ENCODE measurements at places on chromosomes 12 and 14. TPM values are rescaled to one million over a fixed set of nuclear protein-coding genes. Genes with fewer than 3 reads are reported as not detected.

TEX22 gene
- 3.1 TPM for total RNA-seq

TMEM52B gene
- total RNA-seq, result not detected

DNA sequence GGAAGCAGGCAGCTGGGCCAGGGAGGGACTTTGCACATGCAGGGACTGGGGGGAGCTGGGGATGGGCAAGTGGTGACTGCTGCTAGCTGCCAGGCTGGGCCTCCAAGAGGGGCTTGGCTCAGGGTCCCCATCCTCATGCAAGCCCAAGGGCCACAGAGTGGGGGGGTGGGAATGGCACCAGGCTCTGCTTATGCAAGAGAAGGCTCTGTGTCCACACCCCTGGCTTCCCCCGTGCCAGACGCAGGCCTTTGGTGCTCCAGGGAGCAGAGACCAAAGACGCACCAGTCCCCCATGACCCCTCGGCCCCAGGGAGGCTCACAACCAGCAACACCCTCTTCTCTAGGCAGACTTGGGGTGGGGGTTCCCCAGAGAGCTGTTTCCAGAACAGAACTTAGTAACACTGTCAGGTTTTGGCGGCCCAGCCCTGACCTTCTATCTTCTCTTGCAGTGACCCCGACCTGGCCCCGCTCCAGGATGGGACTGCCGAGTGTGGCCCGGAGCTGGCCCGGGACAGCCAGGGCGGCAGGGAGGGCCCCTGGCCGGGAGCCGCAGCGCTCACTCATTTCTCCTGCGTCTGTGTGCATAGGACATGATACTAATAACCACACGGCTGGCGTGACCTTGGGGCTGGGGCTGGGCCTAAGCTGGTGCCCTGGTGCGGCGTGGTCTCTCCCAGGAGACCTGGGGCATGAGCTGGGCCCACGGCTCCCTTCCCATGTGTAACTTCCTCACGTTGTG, 14.3 kb downstream of the XRCC3 start:
- no peak overlapping the region for H3K4me3 ChIP-seq
- no peak overlapping the region for H3K27ac ChIP-seq
- H3K36me3 ChIP-seq, result peaks cover 30% of the 10 kb centered on the region
- peaks cover 16% of the 10 kb centered on the region for H3K4me1 ChIP-seq
- no peak for DNase-seq

RNASE1 gene
- total RNA-seq, result not detected

DNA sequence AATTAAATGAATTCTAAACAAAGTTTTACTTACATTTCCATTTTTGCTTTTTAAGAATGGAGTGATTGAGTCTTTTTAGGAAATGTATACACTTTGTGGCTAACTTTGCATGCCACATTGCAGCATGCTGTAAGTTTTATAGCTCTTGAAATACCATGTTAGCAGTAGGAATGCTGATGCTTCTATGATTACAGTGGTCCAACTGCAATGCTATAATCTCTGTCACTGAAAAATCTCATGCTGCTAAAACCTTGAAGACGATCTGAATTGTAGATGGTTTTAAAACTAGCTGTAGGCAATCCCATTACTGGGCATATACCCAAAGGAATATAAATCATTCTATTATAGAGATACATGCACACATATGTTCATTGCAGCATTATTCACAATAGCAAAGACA, 127.6 kb downstream of the WIF1 start:
- H3K4me3 ChIP-seq, result no peak overlapping the region
- peaks cover 43% of the 10 kb centered on the region for H3K27me3 ChIP-seq
- H3K4me1 ChIP-seq, result no peaks in the 10 kb centered on the region

HOXC12 gene
- not detected for total RNA-seq

BCL11B gene
- total RNA-seq, result 0.16 TPM

DNA sequence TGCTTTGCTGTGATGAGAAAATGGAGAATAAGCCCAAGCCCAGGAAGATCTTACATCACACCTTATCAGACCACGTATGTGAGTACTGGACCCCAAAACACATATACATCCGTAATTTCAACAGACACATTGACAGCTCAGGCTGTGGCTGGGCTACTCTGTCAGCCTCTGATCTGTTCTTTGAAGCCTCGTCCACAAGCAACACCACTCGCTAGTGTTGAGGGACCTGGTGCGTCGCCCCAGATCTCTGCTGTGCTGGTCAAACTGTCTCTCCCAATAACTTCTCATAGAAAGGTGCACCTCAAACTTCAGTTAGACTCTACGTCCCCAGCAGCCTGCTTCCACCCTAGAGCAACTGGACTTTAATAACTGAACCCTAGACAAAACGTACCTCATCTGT, 10.6 kb upstream of the SFSWAP start:
- H3K4me1 ChIP-seq, result no peaks in the 10 kb centered on the region
- H3K4me3 ChIP-seq, result no peak overlapping the region
- H3K27ac ChIP-seq, result no peak overlapping the region

TTC6 gene
- not detected for total RNA-seq

DNA sequence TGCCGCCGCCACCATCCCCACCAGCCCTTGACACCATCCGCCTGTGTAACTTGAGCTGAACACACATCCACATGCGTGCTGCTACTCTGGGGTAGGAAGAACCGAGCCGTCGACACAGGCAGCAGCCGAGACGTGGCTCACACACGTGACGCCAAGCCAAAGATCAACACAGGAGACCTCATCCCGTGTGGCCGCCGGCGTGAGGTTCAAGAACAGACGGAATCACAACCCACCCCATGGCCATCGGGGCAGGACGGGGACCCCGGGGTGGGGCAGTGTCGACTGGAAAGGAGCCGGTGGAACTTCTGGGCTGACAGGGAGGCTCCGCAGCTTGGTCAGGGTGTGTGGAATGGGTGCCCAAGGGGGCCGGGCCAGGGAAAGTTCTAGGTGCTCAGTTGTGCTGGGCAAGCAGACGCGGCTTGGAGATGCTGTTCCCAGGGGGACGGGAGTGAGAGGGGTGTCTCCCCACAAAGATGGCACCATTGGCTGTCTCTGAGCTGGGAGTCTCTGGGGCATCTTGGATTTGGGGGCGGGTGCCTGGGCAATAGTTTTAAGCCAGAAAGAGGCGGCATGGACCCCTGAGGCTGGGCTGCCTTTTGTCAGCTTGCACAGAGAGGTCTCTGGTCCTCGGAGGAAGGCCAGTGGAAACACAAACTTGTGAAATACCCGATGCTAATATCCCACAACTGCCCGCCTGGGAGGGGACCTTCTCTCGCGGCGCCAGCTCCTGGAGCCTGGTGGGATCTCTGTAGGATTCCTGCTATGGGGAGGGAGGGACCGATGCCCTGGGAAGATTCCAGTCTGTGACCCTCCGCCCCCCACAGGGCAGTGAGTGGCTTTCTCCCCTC, 41.8 kb downstream of the GALNT9 start:
- H3K27me3 ChIP-seq, result peaks cover 2% of the 10 kb centered on the region
- H3K36me3 ChIP-seq, result no peaks in the 10 kb centered on the region
- H3K27ac ChIP-seq, result no peak overlapping the region
- no peaks in the 10 kb centered on the region for H3K4me1 ChIP-seq
- no peak overlapping the region for H3K4me3 ChIP-seq

- no peak for DNase-seq
- H3K4me1 ChIP-seq, result no peaks in the 10 kb centered on the region
- no peaks in the 10 kb centered on the region for H3K36me3 ChIP-seq
- no peaks in the 10 kb centered on the region for H3K27me3 ChIP-seq
- H3K4me3 ChIP-seq, result no peak overlapping the region
Measured at GRCh38 chr14:65686761-65687160, 274.2 kb downstream of the FUT8 start.

- no peak overlapping the region for H3K27ac ChIP-seq
- DNase-seq, result no peak
- no peaks in the 10 kb centered on the region for H3K4me1 ChIP-seq
- no peak overlapping the region for H3K4me3 ChIP-seq
Measured at GRCh38 chr14:93914278-93914677, 12.9 kb upstream of the FAM181A start.

DNA sequence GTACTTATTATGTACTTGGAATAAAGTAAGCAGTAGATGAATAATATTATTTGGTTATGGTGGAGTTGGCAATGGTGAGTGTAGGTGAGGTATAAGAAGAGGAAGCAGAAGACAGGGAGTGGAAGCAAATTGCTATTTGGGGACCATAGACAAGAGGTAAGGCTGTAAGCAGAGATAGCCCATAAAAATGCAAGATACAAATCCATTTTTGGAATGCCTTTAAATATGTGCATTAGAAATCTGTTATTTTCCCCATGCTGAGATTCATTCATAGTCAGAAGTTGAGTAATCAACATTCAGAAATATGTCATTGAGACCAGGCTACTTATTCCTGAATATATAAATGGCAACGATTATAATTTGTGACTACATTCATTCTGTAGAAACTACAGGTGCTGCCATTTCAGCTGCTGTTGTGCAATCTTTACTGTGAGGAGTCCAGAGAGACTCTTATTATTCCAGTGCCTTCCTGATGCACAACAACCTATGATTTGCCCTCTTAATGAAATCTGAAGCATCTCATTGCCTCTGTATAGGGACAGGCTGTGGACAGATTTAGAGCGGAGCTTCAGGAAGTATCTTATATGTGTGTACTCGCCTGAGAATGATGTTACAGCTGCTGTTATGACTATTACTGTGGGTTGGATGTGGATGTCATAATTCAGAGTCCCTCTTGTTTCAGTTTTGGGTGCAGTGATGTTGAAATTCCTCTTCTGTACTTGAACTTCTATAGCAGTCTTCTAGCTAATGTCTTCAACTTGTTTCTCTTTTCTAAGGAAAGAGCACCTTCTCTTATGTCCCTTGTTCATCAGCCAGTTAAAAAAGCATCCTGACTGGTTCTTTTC, 173.8 kb downstream of the NAV3 start:
- H3K4me1 ChIP-seq, result no peaks in the 10 kb centered on the region
- H3K27me3 ChIP-seq, result no peaks in the 10 kb centered on the region
- no peak overlapping the region for H3K27ac ChIP-seq
- no peak for DNase-seq
- H3K4me3 ChIP-seq, result no peak overlapping the region
- no peaks in the 10 kb centered on the region for H3K36me3 ChIP-seq

DNA sequence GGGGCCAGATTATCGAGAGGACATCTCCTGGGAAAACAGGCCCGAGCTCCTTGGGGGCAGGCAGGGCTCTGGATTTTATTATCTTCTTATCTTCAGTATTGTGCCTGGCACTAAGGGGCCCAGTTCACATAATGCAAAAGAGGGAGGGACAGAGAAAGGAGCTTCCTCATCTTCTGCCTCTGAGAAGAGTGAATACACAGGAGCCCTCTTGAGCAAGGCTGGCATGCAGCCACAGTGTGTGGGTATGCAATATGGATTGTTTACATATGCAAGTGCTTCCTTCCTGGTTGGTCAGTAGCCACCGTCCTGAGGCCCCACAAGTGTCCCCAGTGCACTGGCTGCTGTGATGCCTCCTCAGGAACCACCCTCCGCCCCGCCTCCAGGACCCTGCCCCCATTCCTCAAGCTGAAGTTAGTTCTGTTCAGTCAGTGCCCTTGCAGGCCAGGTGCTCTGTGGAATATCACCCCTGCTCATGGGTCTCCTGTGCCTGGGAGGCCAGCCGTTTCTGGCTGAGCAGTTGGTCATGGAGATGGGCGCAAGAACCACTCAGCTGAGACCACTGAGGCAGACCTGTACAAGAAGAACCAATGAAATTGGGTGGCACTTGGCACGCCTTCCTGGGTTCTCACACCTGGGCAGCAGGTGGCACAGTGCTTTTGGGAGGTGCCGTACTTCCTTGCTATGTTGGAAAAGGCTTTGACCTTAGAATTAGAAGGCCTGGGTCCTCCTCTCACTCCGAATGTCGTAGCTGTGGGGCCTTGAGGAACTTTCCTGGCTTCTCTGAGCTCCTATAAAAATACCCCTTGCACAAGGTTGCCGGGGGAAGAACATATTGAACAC, 35.1 kb upstream of the ACTN1 start:
- no peak overlapping the region for H3K4me3 ChIP-seq
- H3K4me1 ChIP-seq, result peaks cover 20% of the 10 kb centered on the region
- no peaks in the 10 kb centered on the region for H3K27me3 ChIP-seq
- DNase-seq, result no peak

DNA sequence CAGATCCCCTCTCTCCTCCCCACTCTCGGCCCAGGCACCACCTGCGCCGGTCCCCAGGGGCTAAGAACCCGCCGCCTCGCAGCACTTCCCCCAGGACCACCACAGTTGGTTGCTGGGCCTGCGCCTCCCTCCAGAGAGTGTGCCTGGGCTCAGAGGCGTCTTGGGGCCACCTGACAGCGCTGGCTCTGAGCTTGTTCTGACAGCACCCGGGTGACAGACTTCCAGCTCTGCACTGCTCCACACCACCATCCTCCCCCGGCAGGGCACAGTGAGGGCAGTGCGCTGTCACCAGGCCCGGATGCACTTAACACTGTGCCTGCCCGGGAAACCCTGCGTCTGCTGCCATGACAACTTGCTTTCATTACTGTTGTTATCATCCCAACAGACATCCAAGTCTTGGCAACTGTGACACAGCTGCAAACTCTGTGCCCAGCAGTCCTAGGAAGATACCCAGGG, 6.6 kb downstream of the BRF1 start:
- no peak for DNase-seq
- H3K27me3 ChIP-seq, result no peaks in the 10 kb centered on the region
- H3K4me3 ChIP-seq, result no peak overlapping the region
- peaks cover 13% of the 10 kb centered on the region for H3K4me1 ChIP-seq

FITM1 gene
- total RNA-seq, result 0.63 TPM

SOX5 gene
- 5.4 TPM for total RNA-seq

LRCOL1 gene
- not detected for total RNA-seq

DNA sequence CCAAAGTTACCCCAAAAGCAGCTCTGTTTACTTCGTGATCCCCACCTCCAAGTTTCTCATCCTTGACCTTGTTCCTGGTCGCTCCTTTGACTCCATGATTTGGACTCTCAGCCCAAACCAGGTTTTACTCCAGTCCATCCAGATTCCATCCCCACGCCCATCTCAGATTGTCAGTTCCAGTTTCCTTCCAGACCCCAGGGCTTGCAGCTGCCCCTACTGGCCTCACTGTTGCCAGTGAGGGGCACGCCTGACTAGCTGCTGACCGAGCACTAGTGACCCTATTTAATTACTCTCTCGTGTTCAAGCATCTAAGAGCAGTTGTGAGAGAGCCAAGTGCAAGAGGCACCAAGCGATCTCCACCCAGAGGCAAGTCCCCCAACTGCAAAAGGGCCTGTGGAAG, 155.1 kb upstream of the FUT8 start:
- H3K36me3 ChIP-seq, result no peaks in the 10 kb centered on the region
- no peak overlapping the region for H3K4me3 ChIP-seq
- no peak overlapping the region for H3K27ac ChIP-seq
- DNase-seq, result no peak

DNA sequence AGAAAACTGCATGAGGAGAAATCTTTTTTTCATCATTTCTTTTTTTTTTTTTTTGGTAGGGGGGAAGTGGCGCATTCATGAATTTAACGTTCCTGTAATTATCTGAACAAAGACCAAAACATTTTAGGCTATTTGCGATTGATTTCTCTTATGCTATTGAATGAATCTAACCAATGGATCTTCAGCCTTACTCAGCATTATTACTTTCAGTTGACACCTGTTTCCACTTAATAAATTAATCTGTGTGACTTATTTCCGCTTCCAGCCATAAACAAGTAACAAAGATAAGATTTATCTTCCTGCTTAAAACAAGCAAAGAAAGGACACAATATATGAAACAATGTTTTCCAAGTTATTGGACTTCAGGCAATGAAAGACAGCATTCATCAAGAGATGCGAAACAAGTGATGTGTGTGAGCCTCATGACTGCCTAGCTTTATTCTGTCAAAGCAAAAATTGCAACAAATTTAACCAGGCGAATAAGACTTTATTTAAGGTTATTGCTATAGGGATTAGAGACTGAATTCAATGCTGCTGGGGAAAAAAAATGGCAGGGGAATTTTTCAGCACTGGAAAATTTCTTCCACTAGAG, 1026.9 kb downstream of the LRFN5 start:
- H3K27ac ChIP-seq, result no peak overlapping the region
- DNase-seq, result no peak
- no peak overlapping the region for H3K4me3 ChIP-seq
- H3K36me3 ChIP-seq, result no peaks in the 10 kb centered on the region

Data from osteocyte (in vitro differentiated cells).